Mesendoderm (in vitro differentiated cells): ENCODE measurements at places on chromosomes 12 and 14.

DNA sequence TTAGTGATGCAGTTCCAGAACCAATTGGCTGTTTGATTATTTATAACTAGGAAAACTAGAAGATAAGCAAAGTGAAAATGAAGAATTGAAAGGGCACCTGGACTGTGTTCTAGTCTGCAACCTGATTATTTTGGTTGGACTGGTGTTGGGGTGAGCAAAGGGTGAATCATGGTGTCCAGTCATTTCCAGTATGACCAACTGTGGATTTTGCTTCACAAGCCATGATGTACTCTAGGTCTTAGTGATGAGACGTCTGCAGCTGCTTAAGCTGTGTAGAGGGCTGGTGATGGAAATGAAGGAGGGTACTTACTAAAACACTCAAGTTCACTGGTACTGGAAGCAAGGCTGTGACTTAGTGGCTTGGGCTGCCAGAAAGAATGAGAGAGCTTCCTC, 193.2 kb upstream of the FRMD6 start:
- peak overlapping the region; percentile 64 for H3K27ac ChIP-seq
- DNase-seq, result no peak
- no peak overlapping the region for H3K4me3 ChIP-seq
- H3K27me3 ChIP-seq, result no peaks in the 10 kb centered on the region
- no peaks in the 10 kb centered on the region for H3K36me3 ChIP-seq

GRCh38 chr12:51395283-51396230, 4.4 kb upstream of the GALNT6 start:
- H3K27ac ChIP-seq, result no peak overlapping the region
- no peak overlapping the region for H3K4me3 ChIP-seq
- no peaks in the 10 kb centered on the region for H3K27me3 ChIP-seq
- no peaks in the 10 kb centered on the region for H3K36me3 ChIP-seq
- peak; percentile 93 for DNase-seq

DNA sequence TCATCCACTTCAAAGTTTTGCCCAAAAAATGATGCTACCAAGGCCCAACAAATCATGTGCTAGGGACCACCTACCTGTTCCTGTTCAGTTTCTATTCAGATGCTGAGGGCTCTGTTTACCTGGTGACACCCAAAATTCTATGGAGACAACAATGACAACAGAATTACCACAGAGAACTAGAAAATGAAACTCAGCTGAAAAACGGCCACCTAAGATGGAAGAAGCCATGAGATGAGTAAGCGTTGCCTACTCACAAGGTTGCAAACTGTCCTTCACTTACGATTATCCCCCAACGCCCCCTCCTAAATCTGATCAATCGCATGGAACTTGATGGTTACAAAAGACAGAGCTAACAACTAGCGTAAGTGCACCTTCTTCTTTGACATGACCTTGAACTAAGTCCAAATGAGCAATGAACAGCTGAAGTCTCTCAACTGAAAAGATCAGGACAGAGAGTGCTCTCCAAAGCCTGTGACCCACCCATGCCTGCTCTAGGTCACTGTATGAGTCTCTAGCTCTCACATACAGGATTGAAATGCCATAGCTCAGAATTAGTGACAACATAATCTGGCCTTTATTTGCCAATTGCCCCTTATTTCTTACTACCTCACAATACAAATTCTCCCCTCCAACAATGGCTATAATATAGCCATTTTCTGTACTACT, at the start of gene RNASE11:
Gene RNASE11, minus strand, starts transcription at position 513 of the 666 bp plus-strand sequence.
- no peak for DNase-seq
- H3K36me3 ChIP-seq, result no peaks in the 10 kb centered on the region
- no peak within 1 kb of the TSS for H3K27ac ChIP-seq

GRCh38 chr14:95157048-95157326, 342 bp downstream of the DICER1 start:
- no peak for DNase-seq
- H3K36me3 ChIP-seq, result no peaks in the 10 kb centered on the region

- H3K27me3 ChIP-seq, result no peaks in the 10 kb centered on the region
- no peaks in the 10 kb centered on the region for H3K4me1 ChIP-seq
- H3K27ac ChIP-seq, result no peak overlapping the region
- no peak for DNase-seq
Measured at GRCh38 chr12:102797528-102797927, 119.5 kb downstream of the PAH start.

DNA sequence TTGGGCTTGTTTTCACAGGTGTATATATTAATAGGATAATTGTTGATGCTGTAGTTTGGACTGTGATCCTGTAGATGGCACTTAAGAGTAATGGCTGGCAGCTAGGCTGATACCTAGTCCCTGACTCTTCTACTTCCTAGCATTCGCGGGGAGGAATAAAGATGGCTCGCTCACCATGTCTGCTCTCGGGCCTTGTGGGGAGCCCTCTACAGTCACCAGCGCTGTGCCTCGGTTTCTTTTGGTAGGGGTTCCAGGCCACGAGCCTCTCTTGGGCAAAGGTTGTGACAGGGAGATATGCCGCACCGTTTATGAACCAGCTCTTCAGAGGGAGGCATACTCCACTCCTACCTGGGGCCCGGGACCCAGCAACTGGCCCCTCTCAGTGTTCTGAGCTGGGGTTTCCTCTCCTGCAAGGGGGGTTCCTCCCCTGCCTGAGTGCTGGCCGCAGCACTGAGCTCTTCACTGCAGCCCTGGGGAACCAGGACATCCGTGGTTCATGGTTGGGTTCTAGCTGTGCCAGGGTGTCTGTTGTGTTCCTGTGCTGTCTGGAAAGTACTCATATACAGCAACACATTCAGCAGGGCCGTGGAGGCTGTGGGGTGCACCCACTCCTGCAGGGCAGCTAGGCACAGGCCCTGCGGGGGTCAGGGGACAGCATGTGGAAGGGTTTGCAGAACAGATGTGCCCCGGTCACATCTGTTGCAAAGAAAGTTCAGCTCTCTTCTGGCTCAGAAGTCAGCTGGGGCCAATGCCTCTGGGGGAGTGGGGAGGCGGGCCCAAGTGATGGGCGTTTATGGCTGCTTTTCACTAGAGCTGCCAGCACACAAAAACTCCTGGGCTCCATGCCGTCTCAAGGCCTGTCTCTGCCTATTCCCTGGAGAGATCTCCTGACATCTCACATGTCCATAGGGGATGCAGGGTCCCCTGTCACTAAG, 147.9 kb downstream of the PPFIA2 start:
- DNase-seq, result peak; percentile 36
- no peaks in the 10 kb centered on the region for H3K36me3 ChIP-seq
- H3K4me3 ChIP-seq, result no peak overlapping the region
- no peak overlapping the region for H3K27ac ChIP-seq
- H3K27me3 ChIP-seq, result no peaks in the 10 kb centered on the region

GRCh38 chr12:46177837-46178608, 90.8 kb downstream of the SLC38A1 start:
- H3K27me3 ChIP-seq, result no peaks in the 10 kb centered on the region
- no peaks in the 10 kb centered on the region for H3K4me1 ChIP-seq
- H3K27ac ChIP-seq, result no peak overlapping the region
- DNase-seq, result no peak
- no peaks in the 10 kb centered on the region for H3K36me3 ChIP-seq

- no peak for DNase-seq
- peaks cover 5% of the 10 kb centered on the region for H3K4me1 ChIP-seq
- H3K4me3 ChIP-seq, result no peak overlapping the region
- H3K27me3 ChIP-seq, result no peaks in the 10 kb centered on the region
- H3K36me3 ChIP-seq, result no peaks in the 10 kb centered on the region
- no peak overlapping the region for H3K27ac ChIP-seq
Measured at GRCh38 chr12:12387501-12387900, 30.6 kb downstream of the BORCS5 start.

- no peak overlapping the region for H3K4me3 ChIP-seq
- no peaks in the 10 kb centered on the region for H3K4me1 ChIP-seq
- no peaks in the 10 kb centered on the region for H3K27me3 ChIP-seq
- no peaks in the 10 kb centered on the region for H3K36me3 ChIP-seq
Measured at GRCh38 chr12:56224954-56225353, 812 bp downstream of the NABP2 start.

DNA sequence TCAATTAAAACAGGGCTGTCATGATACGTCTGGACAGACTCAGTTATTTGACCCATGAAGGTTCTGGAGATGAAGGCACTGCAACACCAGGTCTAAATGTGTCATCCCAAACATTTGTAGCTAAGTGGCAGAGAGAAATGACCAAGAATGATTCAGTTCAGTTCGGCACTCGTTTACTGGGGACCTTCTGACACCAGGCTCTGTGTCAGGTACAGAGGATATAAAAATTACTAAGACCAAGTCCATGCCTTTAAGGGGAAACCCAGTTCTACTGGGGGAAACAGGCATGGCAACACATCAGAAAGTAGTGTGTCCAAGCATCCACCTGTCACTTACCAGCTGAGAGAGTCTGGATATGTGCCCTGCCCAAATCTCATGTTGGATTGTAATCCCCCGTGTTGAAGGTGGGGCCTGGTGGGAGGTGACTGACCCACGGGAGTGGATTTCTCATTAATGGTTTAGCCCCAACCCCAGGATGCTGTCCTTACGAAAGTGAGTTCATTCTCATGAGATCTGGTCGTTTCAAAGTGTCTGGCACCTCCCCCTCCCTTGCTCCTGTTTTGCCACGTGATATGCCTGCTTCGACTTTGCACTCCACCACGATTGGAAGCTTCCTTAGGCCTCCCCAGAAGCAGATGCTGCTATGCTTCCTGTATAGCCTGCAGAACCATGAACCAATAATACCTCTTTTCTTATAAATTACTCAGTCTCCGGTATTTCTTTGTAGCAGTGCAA, 41.9 kb upstream of the BCL2L14 start:
- no peak for DNase-seq
- H3K27me3 ChIP-seq, result no peaks in the 10 kb centered on the region
- no peak overlapping the region for H3K27ac ChIP-seq
- H3K4me3 ChIP-seq, result no peak overlapping the region
- peaks cover 6% of the 10 kb centered on the region for H3K4me1 ChIP-seq
- no peaks in the 10 kb centered on the region for H3K36me3 ChIP-seq

DNA sequence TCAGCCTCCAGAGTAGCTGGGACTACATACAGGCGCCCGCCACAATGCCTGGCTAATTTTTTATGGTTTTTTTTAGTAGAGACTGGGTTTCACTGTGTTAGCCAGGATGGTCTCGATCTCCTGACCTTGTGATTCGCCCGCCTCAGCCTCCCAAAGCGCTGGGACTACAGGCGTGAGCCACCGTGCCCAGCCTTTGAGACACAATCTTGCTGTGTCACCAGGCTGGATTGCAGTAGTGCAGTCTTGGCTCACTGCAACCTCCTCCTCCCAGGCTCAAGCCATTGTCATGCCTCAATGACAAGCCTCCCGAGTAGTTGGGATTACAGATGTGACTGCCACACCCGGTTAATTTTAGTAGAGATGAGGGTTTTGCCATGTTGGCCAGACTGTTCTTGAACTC, 21.3 kb upstream of the STRN3 start:
- H3K4me3 ChIP-seq, result no peak overlapping the region
- H3K4me1 ChIP-seq, result peaks cover 2% of the 10 kb centered on the region
- H3K36me3 ChIP-seq, result no peaks in the 10 kb centered on the region
- H3K27me3 ChIP-seq, result no peaks in the 10 kb centered on the region
- no peak for DNase-seq

DNA sequence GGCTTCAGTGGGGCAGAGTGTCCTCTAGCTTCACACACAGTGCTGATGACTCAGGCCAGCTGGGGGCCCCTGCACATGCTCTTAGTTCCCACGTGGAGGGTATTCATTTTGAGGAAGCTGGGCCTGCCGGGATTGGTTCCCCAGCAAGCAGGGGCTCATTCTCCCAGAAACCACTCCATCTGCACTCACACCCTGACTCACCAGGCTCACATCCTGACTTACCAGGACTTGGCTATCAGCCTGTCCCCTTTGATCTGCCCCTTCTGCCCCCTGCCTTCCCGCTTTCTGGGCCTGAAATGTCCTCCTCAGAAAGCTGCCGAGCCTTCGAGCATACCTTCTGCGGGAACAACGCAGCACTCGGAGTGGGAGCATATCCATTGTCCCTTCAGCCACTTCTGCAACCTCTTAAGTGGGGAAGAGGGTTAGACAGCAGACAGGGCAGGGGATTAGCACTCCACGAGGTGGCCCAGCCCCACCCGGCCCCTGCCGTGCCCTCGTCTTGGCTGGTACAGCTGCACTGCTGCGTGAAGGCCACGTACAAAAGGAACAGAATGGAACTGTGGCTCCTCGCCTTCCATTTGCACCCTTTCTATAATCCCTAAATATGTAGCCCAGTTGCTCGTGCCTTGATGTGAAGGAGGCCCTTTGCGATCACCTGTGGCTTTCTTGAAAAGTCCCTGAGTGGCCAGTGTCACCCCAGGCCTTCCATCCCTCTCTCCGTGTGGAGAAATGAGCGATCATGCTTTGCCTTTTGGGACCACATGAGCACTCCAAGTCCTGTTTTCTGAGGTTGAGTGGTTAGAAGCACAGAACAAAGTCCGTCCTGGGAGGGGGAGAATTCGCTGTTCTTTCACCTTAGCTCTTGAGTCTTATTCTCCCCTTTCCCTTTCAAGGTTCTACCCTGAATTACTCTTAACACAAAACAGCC, 26.1 kb downstream of the TPCN1 start:
- H3K36me3 ChIP-seq, result no peaks in the 10 kb centered on the region
- H3K4me3 ChIP-seq, result no peak overlapping the region
- H3K27ac ChIP-seq, result no peak overlapping the region
- H3K27me3 ChIP-seq, result no peaks in the 10 kb centered on the region

DNA sequence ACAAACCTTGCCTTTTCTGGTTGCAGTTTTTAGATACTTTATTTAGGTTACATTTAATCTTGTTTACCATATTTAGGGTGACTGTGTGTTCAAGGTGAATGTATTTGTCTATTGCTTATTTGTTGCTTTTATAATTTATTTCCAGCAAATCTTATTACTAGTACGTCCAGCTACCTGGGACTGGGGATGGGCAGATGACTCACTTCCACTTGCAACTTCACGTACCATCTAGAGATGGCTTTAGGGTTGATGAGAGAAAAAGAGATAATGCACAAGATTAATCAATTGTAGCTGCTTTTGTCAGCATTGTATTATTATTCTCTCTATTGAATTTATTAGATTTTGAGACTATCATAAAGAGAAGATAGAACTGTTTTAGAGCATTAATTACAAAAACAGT, 5.1 kb downstream of the MIPOL1 start:
- H3K36me3 ChIP-seq, result no peaks in the 10 kb centered on the region
- H3K27me3 ChIP-seq, result no peaks in the 10 kb centered on the region
- no peak overlapping the region for H3K4me3 ChIP-seq
- DNase-seq, result no peak

GRCh38 chr14:70898111-70898745, 9.0 kb upstream of the PCNX1 start:
- DNase-seq, result no peak
- H3K27ac ChIP-seq, result no peak overlapping the region

GRCh38 chr14:50072395-50072794, 44.0 kb downstream of the VCPKMT start:
- no peak overlapping the region for H3K4me3 ChIP-seq
- no peak overlapping the region for H3K27ac ChIP-seq
- H3K36me3 ChIP-seq, result no peaks in the 10 kb centered on the region
- H3K27me3 ChIP-seq, result no peaks in the 10 kb centered on the region
- no peak for DNase-seq

DNA sequence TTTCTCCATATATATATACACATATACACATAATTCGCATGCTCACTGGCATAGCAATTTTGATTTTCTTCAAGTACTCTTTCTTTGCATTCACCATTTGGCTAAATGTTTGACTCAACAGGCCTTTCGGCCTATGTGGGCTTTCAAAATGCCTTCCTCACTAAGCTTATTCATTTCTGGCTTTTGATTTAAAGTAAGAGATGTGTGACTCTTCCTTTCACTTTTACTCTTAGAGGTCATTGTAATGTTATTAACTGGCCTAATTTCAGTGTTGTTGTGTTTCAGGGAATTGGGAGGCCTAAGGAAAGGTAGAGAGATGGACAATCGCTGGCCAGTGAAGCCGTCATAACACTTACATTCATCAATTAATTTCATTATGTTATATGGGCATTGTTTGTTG, 14.5 kb upstream of the KLRD1 start:
- H3K36me3 ChIP-seq, result no peaks in the 10 kb centered on the region
- no peak for DNase-seq
- H3K27me3 ChIP-seq, result no peaks in the 10 kb centered on the region
- no peak overlapping the region for H3K4me3 ChIP-seq
- no peak overlapping the region for H3K27ac ChIP-seq
- no peaks in the 10 kb centered on the region for H3K4me1 ChIP-seq
